ENCODE measurements at places on chromosomes 3 and 15. TPM values are rescaled to one million over a fixed set of nuclear protein-coding genes. Genes with fewer than 3 reads are reported as not detected.

The CYB561D2 gene
- total RNA-seq: 23.9 TPM

The FBXW12 gene
- total RNA-seq: not detected

The SLC6A11 gene
- total RNA-seq: 0.17 TPM

DNA sequence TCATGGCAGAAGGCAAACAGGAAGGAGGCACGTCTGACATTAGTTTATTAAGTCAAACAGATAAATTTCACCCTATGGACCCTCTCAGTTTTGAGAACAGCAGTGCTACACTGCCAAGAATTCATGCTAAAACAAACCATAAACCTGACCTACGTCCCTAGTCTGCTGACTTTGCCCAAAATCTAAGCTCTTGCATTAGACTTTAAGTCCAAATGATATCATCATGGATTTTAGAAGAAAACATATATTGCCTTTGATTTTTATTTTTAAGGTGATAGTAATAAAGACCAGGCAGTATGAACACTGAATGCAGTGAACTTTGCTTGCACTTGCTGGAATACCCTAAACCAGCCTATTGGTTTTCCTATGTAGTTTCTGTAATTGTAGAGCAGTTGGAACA, 79.6 kb upstream of the GADL1 start:
- DNase-seq: no peak
- no peak overlapping the region for H3K27ac ChIP-seq
- H3K27me3 ChIP-seq: no peaks in the 10 kb centered on the region
- no peak overlapping the region for H3K4me3 ChIP-seq
- no peaks in the 10 kb centered on the region for H3K36me3 ChIP-seq

GRCh38 chr3:128585189-128585588, 65.4 kb downstream of the RPN1 start:
- no peaks in the 10 kb centered on the region for H3K4me1 ChIP-seq
- H3K27ac ChIP-seq: no peak overlapping the region
- no peaks in the 10 kb centered on the region for H3K27me3 ChIP-seq
- H3K36me3 ChIP-seq: no peaks in the 10 kb centered on the region

DNA sequence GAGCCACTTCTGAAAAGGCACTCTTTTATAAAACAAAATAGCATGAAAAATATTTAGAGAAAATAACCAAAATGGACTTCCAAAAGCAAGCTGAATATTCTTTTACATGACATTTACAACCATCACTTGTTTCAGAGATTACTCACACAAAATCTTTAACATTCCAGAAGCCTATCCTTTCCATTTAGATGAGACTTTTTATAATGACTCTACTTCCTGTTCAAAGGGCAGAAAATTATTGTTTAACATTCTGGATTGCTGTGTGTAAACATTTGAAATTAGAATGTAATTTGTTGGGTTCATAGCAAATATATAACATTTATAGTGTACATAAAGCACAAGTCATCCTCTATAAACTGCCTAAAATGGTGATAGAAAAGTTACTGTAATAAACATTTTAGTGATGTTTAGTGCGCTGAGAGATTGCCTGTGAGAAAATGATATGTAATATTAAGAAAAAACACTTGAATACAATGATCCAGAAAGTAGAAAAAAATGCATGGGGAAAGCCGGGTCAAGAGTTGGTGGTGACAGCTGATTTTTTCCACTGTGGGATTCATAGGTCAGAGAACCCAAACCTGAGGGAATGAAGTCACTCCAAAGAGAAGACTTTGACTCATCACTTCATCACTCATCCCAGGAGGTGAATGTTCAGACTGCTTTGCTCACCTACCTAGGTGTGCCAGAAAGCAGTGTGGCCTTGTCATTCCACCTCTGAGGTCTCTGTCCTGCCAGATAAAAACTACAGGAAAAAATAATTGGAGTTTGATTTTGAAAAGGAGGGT, 305.8 kb downstream of the ARPP21 start:
- no peaks in the 10 kb centered on the region for H3K27me3 ChIP-seq
- H3K27ac ChIP-seq: no peak overlapping the region
- no peak for DNase-seq
- H3K36me3 ChIP-seq: no peaks in the 10 kb centered on the region
- no peak overlapping the region for H3K4me3 ChIP-seq

GRCh38 chr3:28601291-28601690, 252.7 kb upstream of the AZI2 start:
- H3K4me3 ChIP-seq: no peak overlapping the region
- H3K4me1 ChIP-seq: no peaks in the 10 kb centered on the region
- no peaks in the 10 kb centered on the region for H3K27me3 ChIP-seq
- H3K27ac ChIP-seq: no peak overlapping the region

Data from upper lobe of right lung (tissue), 1 donor.